ENCODE measurements at places on chromosomes 16 and 17. TPM values are rescaled to one million over a fixed set of nuclear protein-coding genes. Genes with fewer than 3 reads are reported as not detected.

GRCh38 chr17:28043296-28043695 lies 819 bp downstream of the NLK start:
- DNase-seq: no peak
- no peak overlapping the region for H3K27ac ChIP-seq
- peaks cover 61% of the 10 kb centered on the region for H3K4me1 ChIP-seq
- no peak overlapping the region for H3K4me3 ChIP-seq
- H3K36me3 ChIP-seq: no peaks in the 10 kb centered on the region
- H3K27me3 ChIP-seq: no peaks in the 10 kb centered on the region

OR2C1 gene
- polyA plus RNA-seq: not detected

DNA sequence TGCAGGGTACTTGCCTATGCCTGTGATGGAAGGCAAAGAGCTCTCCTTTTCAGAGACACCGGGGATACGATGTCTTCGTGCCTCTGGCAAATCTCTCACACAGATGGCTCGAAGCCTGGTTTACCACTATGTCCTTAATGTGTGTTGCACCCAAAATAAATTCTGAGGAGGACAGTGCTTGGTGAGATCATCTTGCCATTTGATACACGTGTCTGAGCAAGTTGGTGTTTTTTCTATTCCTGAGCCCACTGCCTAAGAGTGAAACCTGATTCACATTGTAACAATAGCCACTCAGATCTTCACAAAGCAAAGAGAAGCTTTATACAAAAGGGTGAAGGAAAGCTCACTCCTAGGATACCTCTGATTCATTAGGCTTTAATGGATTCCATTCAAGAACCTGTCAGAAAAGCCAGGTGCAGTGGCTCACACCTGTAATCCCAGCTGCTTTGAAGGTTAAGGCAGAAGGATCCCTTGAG lies 33.1 kb upstream of the AKAP1 start:
- H3K4me3 ChIP-seq: no peak overlapping the region

DNA sequence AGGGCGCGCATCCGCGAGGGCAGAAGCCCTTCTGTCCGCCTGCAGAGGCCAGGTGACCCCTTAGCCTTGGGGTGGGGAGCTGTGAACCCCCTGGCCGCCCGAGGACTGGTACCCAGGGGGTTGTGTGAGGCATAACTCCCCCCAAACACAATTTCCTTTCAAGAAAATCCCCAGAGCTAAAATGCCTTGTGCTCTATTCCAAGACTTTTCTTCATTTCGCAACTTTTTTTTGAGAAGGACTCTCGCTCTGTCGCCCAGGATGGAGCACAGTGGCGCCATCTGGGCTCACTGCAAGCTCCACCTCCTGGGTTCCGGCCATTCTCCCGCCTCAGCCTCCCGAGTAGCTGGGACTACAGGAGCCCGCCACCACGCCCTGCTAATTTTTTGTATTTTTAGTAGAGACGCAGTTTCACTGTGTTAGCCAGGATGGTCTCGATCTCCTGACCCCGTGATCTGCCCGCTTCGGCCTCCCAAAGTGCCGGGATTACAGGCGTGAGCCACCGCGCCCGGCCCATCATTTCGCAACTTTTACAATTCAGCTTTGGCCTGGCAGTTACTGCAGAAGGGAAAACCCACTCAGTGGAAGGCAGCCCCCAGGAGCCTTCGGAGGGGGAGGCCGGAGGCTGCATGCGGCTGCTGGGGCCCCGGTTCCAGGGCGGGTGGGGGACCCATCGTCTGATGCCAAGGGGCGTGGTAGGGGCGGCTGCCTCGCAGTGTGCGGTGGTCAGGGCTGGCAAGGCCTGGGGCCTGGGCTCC lies 963 bp upstream of the APRT start:
- peak overlapping the region; percentile 73 for H3K4me3 ChIP-seq
- H3K27ac ChIP-seq: peak overlapping the region; percentile 87
- DNase-seq: peak; percentile 45
- peaks cover 28% of the 10 kb centered on the region for H3K4me1 ChIP-seq
- H3K27me3 ChIP-seq: no peaks in the 10 kb centered on the region
- H3K36me3 ChIP-seq: peaks cover 25% of the 10 kb centered on the region

LRRC37B gene
- 7.6 TPM for polyA plus RNA-seq

DNA sequence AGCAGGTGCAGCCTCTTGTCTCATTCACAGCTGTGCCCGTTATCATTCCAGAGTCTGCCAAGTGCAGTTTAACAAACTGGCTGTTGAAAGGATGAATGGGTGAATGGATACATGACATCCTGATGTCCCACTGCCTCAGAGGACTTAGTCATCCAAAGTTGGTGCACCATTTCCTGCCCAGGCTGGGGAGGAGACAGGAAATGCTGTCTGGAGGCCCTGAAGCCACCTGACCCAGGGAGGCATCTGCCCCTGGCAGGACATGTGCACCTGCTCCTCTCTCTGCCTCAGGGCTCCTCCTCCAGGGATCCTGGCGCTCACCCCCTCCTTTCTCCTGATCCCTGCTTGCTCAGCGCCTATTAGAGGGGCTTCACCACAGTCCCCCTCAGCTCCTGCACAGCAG lies 1.8 kb upstream of the CD300C start:
- DNase-seq: no peak
- no peak overlapping the region for H3K27ac ChIP-seq
- H3K4me3 ChIP-seq: no peak overlapping the region

GRCh38 chr17:72913142-72913682 lies 179.3 kb downstream of the SLC39A11 start:
- no peak overlapping the region for H3K27ac ChIP-seq
- DNase-seq: no peak
- H3K27me3 ChIP-seq: no peaks in the 10 kb centered on the region
- no peaks in the 10 kb centered on the region for H3K4me1 ChIP-seq
- no peak overlapping the region for H3K4me3 ChIP-seq

DNA sequence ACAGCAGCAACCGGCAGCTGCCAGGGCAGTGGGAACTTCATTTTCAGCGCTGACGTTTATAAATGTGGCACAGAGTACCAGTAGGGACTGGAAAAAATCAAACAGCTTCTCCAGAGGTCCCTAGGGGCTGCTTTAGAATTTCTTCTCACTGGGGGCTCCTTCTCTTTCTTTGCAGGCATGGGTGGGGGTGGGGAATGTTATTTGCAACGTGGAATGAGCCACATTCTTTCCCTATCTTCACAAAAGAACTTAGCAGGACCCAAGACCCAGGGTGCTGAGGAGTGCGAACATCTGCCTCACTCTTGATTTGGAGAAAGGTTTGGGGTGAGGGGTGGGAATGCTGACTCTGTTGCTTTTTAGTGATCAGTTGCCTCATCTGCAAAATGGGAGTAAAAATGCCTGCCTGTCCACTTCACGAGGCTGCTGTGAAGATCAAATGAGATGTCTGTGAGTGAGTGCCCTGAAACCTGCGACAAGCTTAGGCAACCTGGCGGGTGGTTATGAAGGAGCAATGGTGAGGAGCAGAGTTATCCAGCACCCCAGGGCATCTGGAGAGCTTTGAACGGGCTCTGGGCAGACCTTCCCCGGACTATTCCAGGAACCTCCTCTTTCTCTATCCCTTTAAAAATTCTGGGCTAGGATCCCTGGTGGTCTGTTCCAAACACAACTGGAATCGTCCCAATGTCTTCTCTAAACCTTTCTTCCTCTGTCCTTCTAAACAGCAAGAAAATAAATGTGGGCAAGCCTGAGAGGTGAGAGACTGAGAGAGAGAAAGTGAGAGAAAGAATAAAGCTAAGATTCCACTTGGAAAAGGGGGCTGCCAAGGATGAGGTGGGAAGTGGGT lies 10.7 kb upstream of the PIPOX start:
- H3K27ac ChIP-seq: no peak overlapping the region
- no peak overlapping the region for H3K4me3 ChIP-seq
- DNase-seq: no peak
- H3K27me3 ChIP-seq: peaks cover 67% of the 10 kb centered on the region
- H3K4me1 ChIP-seq: no peaks in the 10 kb centered on the region
- H3K36me3 ChIP-seq: no peaks in the 10 kb centered on the region

SNAI3 gene
- polyA plus RNA-seq: 4.2 TPM

CRYBA1 gene
- not detected for polyA plus RNA-seq

DNA sequence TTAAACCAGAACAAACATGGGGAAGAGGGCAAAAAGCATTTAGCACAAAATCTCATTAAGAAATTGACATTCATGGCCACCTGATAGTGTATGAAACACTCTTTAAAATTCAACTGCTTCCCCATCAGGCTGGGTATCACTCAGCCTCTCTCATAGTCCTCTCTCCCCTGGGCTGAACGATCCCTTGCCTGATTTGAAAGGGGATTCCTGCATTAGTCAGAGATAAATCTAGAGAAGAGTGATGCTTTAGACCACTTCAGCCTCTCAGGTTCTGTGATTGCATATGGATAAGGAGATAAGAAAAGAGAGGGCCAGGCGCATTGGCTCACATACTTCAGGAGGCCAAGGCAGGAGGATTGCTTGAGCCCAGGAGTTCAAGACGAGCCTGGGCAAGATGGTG lies 280.0 kb downstream of the SOX9 start:
- no peak overlapping the region for H3K4me3 ChIP-seq
- H3K27me3 ChIP-seq: no peaks in the 10 kb centered on the region
- DNase-seq: no peak
- H3K36me3 ChIP-seq: no peaks in the 10 kb centered on the region

GRCh38 chr16:66240631-66241395 lies 125.7 kb upstream of the CDH5 start:
- no peak overlapping the region for H3K27ac ChIP-seq
- H3K36me3 ChIP-seq: no peaks in the 10 kb centered on the region
- no peak for DNase-seq
- H3K4me3 ChIP-seq: no peak overlapping the region
- H3K4me1 ChIP-seq: no peaks in the 10 kb centered on the region

All from stomach (tissue), 19 donors.